T-helper 17 cell (primary cell): ENCODE measurements at places on chromosomes 4 and X. TPM values are rescaled to one million over a fixed set of nuclear protein-coding genes. Genes with fewer than 3 reads are reported as not detected.

- peak; percentile 8 for DNase-seq
These were observed 342 bp downstream of the EOLA2 start for GRCh38 chrX:149937871-149938426.

GRCh38 chrX:129933700-129934099, 27.7 kb downstream of the UTP14A start:
- DNase-seq: no peak

GRCh38 chr4:95265814-95266740, 282.7 kb downstream of the UNC5C start:
- DNase-seq: no peak

- DNase-seq: no peak
These were observed 62.5 kb upstream of the NFKB1 start for GRCh38 chr4:102438396-102439235.

DNA sequence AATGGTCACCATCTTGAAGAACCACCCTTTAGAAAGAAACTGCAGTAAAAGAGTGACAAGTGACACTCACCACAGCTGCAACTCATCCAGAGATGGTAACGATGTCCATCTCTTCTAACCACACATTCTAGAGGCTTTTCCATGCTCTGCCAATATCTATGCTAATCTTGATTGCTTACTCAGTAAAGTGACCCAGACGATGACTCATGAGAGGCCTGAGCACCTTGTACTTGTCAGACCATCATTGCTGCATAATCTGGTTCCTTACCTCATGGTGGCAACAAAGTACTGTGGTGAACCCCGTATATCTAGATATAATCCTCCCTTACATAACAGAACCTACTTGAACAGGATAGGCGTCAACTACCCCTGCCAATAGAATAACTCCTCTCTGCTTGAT, 75.6 kb downstream of the CCNG2 start:
- no peak for DNase-seq

GRCh38 chrX:153317996-153318722, 3.4 kb downstream of the PNMA6F start:
- no peak for DNase-seq

DNA sequence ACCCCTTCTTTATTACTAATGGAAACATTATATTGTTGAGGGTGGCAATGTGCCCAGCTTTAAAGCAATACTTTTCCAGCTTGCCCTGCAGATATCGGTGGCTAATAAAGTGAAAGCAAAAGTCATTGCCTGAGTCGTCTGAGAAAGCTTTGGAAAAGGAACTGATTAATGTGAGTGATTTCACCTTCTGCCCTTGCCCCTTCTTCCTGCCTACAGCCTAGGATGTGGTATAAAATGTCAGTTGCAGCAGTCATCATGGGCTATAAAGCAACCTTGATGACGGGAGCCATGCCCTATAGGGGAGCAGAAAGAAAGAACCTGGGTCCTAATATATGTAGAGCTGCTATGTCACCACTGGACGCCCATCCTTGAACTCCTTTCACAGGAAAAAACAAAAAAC, 132.4 kb upstream of the USP9X start:
- DNase-seq: no peak

- DNase-seq: no peak
These were observed 12.6 kb downstream of the SHOX start for GRCh38 chrX:643241-643595.

DNA sequence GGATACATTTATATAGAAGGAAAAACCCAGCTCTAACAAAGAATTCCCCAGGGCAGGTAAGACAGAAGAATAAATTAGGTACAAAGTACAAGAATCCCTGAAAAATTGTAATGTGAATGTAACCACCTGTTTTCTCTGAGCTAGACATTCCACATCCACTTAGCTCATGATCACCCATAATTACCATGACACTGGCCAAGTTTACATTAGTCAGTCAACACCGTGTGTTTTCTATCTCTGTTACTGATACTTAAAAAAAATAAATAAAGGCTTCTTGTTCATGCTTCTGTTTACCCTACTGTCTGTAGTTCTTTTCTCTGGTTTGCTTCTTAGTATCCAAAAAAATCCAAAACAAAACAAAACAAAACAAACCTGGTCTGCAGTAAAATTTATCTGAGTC, 66.0 kb downstream of the CBLL2 start:
- no peak for DNase-seq

- DNase-seq: no peak
These were observed 130.4 kb upstream of the PAK3 start for GRCh38 chrX:110965409-110966090.

DNA sequence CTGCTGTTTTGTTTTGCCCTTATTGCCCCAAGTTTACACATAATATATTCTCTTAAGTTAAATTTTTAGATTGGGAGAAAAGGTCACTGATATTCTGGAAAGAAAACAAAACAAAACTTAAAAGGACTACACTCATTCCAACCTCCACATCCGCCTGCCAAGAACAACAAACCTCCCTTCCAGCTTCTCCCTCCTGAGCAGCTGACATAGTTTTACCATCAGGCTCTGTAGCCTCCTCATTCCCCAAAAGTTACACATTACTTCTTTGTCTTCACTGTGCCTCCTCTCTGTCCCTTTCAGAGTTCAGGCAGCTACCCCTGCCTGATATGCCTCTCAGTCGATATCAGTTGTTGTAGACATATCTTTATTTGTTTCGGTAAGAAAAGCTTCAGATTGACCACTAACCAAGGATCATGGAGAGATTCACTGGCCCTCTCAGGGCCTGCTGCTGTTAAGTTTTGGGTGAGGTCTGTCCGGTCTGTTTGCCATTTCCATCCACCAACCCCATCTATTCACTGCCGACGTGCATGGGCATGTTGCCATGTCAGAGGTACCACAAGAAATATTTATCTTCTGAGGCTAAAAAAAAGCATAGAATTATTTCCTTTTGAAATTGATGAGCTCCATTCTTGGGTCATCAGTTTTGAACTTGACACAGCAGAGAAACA, 164.1 kb downstream of the GASK1B start:
- DNase-seq: no peak

DNA sequence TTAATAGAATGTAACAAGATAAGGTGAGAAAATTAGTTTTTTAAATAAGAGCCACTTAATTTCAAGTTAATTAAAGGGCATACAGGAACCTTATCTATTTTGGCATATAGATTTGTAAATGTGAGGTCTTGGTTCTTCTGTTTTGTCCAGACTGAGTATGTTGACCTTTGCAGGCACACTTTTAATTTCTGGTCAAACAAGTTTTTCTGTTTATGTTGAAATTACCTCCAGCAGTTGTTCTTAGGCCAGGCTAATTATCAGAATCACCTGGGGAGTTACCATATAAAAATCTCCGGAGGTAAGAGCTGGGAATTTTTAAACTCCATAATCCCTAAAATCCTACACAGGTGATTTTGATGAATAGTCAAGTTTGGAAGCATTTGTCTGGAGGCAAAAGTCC, 227.4 kb upstream of the ANKRD50 start:
- no peak for DNase-seq

DNA sequence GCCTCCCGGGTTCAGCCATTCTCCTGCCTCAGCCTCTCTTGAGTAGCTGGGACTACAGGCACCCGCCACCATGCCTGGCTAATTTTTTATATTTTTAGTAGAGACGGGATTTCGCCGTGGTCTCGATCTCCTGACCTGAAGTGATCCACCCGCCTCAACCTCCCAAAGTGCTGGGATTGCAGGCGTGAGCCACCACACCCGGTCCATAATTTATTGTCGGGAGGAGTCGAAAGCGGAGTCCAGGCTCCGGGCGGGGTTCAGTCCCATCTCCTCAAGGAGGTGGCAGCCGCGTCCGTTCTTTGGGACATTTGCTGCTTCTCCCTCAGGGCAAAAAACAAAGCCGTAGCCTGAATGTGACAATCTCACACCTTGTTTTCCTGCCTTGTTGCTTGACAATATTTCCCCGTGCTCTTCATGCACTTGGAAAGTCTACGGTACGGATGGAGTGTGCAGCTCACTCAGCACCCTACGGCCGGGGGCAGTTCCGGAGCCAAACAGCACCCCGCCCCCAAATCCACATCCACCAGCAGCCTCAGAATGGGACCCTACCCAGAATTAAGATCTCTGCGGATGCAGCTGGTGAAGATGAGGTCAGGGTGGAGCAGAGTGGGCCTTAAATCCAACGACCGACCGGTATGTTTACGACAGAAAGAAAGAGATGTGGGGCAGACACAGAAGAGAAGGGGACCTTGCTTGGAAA, 9.6 kb downstream of the GTPBP6 start:
- no peak for DNase-seq

DNA sequence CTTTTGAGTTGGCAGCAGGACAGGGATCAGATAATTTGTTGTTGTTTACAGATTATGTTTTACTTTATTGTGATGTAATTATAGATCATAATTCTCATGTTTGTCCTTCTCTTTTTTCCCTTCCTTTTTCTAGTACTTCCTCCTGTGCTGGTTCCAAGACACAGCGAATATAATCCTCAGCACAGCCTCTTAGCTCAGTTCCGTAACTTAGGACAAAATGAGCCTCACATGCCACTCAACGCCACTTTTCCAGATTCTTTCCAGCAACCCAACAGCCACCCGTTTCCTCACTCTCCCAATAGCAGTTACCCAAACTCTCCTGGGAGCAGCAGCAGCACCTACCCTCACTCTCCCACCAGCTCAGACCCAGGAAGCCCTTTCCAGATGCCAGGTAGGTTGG, 58.0 kb downstream of the SMAD1 start:
- no peak for DNase-seq

DNA sequence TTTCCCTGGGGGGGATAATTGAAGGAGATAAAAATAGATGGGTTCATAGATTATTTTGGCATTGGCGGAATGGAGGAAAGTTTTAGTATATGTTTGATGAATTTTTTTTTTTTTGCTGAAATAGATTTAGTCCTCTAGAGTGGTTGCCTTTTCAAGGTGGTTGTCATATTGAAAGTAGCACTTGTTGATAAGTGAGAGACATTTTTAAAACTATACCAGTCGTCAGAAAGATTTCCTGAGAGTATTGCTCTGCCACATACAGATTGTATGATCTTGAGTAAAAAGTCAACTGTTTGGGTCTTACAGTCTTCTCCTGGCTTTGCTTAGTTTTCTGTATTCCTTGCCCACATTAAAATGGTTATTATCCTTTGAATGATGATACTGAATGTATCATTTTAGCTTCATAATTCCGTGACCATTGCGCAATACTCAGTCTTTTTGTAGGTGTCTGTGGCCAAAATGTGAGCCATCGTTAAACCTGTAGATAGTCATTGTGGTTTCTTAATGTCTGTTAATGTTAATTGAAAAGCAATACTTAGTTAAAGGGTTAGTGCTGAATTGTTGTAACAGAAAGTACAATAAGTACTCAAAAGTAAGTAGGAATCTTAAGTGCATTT, 7.1 kb downstream of the SMARCAD1 start:
- no peak for DNase-seq

DNA sequence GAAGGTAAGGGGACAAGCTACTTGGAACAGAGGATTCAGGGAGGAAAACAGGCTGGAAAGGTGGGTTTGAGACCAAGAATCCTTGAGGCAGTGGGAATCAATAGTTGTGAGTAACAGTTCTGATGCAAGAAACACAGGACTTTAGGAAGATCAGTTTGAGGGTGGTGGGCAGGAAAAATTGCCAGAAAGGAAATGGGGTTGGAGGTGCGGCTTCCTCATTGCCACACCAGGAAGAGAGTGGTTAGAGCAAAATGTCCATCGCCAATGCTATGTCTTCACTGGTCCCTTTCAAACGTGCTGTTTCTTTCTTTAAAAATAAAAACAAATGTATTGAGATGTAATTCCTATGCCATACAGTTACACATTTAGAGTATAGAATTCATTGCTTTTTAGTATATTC, 57.1 kb upstream of the NOCT start:
- no peak for DNase-seq

- DNase-seq: no peak
These were observed 34.4 kb downstream of the RAP2C start for GRCh38 chrX:132184871-132185270.

DNA sequence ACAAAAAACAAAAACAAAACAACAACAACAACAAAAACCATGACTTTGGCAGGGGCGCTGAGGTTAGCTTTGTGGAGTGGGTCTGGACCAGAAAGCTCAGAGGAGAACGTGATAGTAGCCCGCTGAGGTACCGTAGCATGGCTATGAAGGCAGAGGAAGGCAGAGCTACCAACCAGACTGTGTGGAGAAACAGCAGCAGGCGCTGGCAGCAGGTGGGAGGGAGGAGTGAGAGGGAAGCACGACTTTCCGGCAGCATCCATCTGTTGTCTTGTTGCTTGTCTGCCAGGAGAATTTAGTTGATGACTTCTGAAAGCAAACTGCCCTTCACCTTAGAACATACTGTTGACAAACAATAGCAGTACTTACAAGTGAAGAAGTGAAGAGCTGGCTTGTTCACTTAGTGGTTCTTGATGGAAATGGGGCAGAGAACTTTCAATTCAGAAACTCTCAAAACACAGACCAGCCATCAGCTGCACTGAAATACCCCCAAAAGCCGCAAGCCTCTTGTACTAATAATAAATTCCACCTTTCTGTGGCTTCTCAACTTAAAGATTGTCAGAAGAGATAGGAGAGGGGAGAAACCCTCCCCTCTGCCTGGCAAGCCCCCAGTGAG, 447.2 kb downstream of the SLITRK2 start:
- DNase-seq: no peak

DNA sequence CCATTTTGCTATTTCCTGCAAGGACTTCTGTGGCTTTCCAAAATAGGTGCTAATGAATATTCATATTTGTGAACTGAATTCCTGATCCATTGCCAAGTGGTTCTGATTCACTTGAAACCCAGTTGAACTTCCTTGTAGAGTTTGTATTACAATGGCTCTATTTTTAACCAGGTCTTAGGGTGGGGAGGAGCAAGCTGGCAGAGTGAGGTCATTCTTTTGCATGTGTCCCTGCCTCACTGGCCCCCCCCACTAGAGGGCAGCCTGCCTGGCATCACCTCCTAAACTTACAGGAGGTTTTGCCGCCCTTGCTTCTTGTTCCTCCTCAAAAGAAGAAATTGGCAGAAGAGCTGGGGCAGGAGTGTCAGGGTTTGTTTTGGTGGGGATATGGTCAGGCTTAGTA, 10.5 kb downstream of the PTTG2 start:
- DNase-seq: peak; percentile 19

DNA sequence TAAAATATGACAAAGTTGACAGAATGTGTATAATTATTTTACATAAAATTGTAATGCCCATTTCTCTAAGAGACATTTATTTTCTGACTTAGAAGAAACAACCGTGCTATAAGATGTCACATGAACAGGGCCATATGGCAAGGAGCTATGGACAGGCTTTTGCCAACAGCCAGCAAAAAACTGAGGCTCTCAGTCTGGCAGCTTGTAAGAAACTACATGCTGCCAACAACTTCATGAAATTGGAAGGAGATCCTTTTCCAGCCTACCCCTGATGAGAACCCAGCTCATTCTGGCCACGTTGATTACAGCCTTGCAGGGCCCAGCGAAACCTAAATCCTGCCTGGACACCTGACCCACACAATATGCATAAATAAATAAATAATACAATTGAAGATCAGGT, 250.3 kb upstream of the ARSJ start:
- no peak for DNase-seq

RENBP gene
- 8.8 TPM for total RNA-seq

DCAF12L1 gene
- not detected for total RNA-seq

GABRG1 gene
- total RNA-seq: not detected

S100P gene
- total RNA-seq: 2.1 TPM

TRMT44 gene
- 32.7 TPM for total RNA-seq

GC gene
- total RNA-seq: not detected

GATA1 gene
- 7.6 TPM for total RNA-seq

HEPH gene
- not detected for total RNA-seq

PABPC4L gene
- not detected for total RNA-seq

CNGA1 gene
- not detected for total RNA-seq

NAP1L3 gene
- total RNA-seq: 3.9 TPM

DCX gene
- not detected for total RNA-seq

BEND2 gene
- total RNA-seq: 11.9 TPM

DMRTC1 gene
- total RNA-seq: 1.8 TPM

SLITRK4 gene
- total RNA-seq: not detected

UGT2B10 gene
- total RNA-seq: not detected

RTL3 gene
- total RNA-seq: not detected

GSX2 gene
- total RNA-seq: not detected
